MCF 10A (cell line): ENCODE measurements at places on chromosomes 6 and 20.

DNA sequence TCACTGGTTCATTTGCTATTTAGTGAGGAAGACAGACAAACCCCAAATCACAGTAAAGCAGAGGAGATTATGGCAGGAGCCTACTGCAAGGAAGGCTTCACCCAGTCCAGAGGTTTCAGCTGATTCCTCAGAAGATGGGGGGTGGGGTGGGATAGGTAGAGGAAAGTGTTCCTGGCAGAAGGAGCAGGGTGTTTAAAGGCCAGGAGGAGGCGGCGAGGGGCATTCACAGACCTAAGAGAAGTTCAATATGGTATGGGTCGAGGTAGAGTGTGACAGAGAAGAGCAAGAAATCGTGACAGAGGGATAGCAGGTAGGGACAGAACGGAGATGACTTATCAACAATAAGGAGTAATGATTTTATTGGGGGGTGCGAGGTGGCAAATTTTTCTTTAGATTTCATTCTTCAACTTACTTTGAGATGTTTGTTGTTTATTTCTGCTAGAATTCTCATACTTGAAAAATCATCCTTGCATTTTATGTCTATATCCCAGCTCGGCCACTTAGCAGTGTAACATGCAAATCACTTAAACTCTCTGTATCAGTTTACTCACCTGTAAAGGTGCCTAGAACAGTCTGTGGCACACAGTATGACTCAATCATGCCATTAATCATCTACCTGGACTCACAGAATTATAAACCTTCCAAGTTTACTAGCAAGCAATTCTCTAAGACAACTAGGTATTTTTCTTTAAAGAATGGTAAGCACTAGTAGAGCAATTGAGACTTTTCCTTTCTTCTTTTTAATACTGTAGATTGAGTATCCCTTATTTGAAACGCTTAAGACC, 176.7 kb downstream of the REV3L start:
- peak; percentile 9 for DNase-seq
- H3K27ac ChIP-seq: no peak overlapping the region
- H3K4me3 ChIP-seq: no peak overlapping the region

DNA sequence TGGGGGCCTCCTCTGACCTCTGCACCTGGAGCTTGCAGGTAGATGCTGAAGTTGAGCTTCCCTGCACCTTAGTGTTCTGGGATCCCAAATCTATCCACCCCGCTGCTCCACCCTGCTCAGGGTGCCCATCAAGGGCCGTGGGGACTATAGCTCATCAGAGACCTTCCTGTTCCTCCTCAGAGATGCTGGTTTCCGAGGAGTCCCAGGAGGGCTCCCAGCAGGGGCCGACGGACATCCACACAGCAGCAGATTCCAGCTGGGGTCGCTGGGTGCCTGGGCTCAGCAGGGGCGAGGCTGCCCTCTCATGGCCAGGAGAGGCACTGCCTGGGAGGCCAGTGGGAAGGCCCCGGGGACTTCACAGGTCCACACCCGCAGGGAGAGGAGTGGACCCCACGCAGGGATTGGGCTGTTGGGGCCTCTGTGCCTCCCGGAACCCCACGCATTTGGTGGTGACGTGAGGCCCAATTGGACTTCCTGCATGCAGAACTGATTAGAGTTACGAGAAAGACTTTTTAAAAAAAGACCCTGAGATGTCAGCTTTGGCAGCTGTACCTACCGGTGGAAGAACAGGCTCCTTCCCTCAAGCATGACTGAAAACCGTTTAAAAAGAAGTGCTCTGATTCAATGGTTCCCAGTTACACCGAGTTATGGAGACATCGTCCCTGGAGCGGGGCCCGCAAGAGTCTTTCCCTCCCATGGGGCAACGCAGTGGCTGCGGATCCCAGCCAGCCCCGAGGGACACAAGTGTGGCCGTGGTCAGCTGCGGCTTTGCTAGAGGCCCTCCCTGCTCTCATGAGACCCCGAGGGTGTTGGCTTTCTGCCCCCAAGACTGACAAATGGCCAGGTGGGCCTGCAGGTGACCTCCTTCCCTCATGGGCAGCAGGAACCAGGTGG, 25.3 kb upstream of the SLCO4A1 start:
- peak; percentile 75 for DNase-seq
- H3K36me3 ChIP-seq: no peaks in the 10 kb centered on the region

GRCh38 chr6:134502614-134503549, 185.0 kb upstream of the SGK1 start:
- H3K36me3 ChIP-seq: no peaks in the 10 kb centered on the region
- peaks cover 15% of the 10 kb centered on the region for H3K4me1 ChIP-seq
- no peaks in the 10 kb centered on the region for H3K27me3 ChIP-seq

- no peaks in the 10 kb centered on the region for H3K27me3 ChIP-seq
- H3K36me3 ChIP-seq: no peaks in the 10 kb centered on the region
- DNase-seq: peak; percentile 97
- H3K4me1 ChIP-seq: peaks cover 38% of the 10 kb centered on the region
- H3K27ac ChIP-seq: peak overlapping the region; percentile 95
Observed at GRCh38 chr20:38143646-38144554, 21.2 kb downstream of the TGM2 start.

DNA sequence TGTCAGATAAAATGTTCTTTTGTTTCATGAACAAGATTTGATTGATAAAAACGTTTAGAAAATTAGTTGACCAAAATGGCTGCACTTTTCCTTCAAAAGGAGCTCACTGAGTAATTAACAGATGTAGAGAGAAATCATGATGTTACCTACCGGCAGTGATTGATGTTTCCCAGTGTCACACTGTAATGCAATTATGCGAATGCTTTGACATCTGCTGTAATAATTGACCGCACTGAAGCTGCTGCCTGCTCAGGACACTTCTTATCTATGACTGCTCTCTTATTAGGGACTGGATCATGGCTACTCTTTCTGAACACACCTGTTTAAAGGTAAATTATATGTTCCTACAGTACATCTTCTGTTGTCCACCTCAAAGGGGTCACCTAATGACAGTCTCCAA, 94.6 kb downstream of the GPR63 start:
- DNase-seq: no peak
- H3K27me3 ChIP-seq: peaks cover 18% of the 10 kb centered on the region
- H3K4me3 ChIP-seq: no peak overlapping the region
- H3K36me3 ChIP-seq: no peaks in the 10 kb centered on the region

DNA sequence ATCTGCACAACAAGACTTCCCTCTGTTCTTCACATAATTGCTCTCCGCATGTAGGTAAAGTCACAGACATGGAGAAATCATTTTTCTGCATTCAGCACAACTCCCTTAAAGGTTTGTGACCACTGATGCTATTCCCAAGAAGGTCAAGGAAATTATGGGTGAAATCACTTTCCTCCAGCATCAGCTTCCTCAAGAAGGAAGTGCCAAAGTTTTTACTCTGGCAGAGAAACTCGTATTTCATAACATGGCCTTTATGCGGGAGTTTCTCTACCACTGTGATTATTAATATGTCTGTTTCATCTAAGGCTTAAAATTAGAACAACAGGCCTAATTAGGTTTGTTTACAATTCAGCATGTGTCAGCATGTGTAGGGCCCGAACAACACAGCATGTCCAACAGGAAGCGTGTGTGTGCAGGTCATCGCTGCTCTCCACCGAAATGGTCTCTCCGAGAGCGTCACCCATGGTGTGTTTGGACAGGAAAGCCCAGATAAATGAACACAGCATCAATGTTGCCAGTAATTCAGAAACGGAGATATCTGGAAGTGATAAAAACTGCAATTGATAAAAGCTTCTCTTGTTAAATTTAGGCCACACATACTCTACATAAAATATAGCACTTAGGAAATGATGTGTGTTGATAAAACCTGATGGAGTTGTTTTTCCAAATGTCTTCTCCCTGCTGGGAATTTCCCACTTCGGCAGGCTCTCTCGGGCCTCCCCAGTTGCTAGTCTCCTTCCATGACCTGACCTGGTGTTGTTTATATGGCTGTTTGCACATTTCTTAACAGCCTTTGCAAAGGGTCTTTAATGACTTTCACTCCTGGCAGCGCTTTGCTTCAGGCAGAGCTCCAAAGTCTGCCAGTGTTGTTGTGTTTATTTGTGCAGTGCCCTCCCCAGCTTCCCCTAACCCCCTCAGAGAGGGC, 265.1 kb upstream of the CEP162 start:
- H3K36me3 ChIP-seq: peaks cover 4% of the 10 kb centered on the region
- H3K4me3 ChIP-seq: no peak overlapping the region
- H3K4me1 ChIP-seq: peaks cover 5% of the 10 kb centered on the region
- DNase-seq: no peak

- peak overlapping the region; percentile 46 for H3K27ac ChIP-seq
- no peaks in the 10 kb centered on the region for H3K27me3 ChIP-seq
- H3K36me3 ChIP-seq: no peaks in the 10 kb centered on the region
- peak; percentile 94 for DNase-seq
- peaks cover 35% of the 10 kb centered on the region for H3K4me1 ChIP-seq
Observed at GRCh38 chr20:62702895-62703852, 5.5 kb upstream of the NTSR1 start.
